NCI-H524 treated with DMSO at 0.1 percent for 48 hours (cell line): ENCODE measurements at places on chromosomes 5 and 9.

GRCh38 chr5:54547711-54548250, 30.2 kb downstream of the SNX18 start:
- no peak for DNase-seq

GRCh38 chr9:99090336-99091130, 14.4 kb upstream of the TGFBR1 start:
- DNase-seq: no peak

GRCh38 chr9:91500509-91501014, 76.9 kb upstream of the NFIL3 start:
- no peak for DNase-seq

GRCh38 chr5:180287868-180288267, 4.0 kb downstream of the MAPK9 start:
- DNase-seq: no peak

GRCh38 chr9:116209414-116210116, 56.0 kb downstream of the PAPPA start:
- DNase-seq: no peak

DNA sequence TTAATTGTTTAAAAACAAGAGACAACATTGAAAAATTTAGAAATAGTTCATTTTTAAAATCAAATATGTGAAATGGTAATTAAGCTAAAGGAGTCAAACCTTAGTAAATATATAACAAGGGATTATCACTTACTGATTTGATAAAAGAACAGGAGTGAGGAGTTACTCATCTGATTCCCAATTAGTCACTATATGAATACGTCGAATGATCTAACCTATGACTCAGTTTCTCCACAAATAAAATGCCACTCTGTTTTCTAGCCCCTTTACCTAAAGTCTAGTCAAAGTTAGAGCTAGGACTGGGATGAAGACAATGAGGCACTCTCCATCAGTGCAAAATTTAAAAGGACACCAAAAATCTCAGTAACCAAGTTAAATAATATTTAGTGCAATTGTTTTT, 70.4 kb upstream of the RASEF start:
- DNase-seq: no peak

DNA sequence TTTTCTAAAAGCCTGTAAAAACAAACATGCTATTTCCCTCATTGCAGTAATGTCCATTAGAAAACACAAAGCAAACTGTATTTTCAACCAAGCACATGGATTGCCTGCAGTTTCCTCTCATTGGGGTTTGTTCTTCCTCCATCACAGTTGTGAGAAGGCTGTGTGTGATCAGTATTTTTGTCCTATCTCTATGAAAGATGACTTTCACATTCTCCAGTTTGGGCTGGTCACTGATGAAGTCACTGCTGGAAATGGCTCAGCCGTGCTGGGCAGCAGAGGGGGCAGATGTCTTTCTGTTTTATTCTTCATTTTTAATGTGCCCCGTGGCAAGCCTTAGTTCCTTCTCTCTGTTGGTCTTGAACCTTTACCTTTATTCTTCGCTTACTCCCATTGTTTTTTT, 288.9 kb upstream of the MPDZ start:
- no peak for DNase-seq

DNA sequence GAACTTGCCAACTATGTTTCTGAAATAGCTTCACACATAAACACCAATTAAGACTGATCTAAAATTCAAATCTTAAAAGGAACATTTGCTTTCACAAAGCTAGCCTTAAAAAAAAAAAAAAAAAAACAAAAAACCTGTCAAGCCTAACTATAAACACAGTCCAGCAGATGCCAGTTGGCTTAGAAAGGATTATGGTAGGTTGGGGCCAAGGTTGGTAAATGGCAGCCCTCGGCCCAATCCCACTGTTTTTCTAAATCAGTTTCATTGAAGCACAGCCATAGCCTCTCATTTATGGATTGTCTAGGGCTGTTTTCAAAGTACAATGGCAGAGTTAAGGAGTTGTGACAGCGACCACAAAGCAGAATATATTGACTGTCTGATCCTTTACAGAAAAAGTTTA, 75.7 kb upstream of the FRRS1L start:
- peak; percentile 34 for DNase-seq

DNA sequence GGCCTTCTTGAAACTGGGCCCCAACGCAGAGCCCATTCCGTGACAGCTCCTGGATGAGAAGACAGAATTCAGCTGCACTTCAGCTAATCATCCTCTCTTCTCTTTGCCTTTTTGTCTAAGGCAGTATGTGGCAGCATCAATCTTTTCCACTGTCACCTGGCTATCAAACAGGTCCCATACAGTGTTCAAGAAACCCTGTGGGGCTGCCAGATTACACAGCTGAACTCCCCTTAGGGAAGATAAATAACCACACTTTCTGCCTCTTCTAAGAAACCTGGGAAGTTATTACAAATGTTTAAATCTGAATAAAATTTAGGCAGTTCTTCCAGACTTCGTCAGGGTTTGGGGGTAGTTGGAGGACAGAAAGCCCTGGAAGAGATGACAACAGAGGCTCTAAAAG, 61.0 kb downstream of the SPEF2 start:
- no peak for DNase-seq

DNA sequence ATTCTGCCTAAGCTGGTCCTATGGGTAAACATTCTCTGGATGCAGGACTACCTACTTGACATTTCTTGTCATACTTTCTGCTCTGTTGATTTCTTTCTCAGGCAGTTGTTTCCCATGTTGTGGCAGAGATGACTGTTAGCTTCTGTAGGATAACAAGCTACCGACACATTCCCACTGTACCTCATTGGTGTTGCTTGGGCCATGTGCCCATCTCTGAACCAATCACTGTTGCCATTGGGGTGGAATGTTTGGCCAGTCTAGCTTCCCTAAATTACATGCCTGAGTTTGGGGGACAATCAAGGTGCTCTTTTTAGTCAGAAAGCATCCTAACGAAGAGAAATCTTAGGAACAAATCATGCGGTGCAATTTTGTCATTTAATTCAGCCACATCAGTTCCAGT, 212.0 kb downstream of the KDM4C start:
- no peak for DNase-seq

DNA sequence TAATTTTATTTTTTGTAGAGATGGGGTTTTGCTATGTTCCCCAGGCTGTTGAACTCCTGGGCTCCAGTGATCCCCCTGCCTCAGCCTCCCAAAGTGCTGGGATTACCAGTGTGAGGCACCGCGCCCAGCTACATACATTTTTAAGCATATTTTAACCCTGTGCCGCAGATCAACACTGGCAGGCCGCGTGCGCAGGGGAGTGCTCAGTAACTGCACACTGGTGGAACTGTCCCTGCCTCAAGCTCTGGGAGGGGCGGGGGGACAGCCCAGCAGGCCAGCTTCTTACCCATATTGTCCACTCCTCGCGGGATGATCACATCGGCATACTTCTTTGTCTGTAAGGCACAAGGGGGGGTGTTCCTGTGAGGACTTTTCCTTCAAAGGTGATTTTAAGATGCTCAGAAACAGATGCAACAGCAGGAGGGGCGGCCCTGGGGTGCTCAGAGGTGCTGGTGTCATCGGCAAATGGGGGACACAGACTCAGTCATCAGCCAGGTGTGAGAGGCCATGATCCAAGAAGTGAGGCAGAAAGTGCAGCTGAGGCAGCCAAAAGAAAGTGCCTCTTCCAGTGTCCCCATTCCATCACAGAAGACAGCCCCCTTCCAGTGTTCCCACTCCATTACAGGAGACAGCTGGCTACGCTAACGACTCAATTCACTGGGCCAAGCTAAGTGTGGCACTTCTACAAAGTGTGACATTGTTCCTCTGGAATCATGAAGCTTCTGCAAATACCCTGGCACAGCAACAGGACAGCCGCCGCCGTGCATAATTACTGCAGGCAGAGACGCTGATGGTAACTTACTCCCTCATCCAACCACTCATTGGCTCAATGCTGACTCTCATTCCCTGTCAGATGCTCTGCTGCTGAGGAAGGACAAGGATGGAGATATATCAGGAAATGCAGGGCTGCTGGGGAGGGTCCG, 5.2 kb downstream of the UCK1 start:
- no peak for DNase-seq

DNA sequence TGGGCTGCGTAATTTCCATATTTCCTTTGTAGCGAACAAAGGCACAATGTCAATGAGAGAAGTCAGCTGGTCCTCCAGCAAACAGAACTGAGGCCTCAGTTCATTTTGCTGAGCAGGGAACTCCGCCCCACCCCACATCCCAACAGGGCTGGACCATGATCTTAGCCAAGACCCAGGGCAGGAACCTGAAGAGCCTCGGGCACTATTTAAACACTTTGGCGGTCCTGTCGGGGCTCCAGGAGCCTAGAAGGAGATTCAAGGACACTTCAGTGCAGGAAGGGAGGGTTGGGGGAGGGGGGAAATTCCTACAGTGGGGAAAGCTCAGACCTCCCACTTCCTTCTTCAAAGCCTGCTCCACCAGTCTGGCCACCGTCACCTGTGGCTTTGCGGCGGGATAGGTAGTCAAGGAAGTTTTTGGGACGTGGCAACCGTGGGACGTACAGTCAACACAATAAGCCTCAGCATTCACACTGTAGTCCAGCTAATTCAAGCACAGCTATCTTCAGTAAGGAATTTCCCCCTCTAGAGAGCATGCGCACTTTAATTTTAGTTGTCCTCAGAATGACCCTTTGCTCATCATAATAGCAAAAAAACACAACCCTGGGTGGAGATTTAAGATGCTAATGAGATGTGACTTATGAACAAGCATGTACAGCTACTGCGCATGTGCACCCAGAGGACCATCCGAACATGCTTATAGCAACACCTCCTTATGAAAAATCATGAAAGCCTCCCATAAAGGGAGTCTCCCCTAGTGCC, 30.9 kb downstream of the S1PR3 start:
- no peak for DNase-seq

GRCh38 chr5:143440448-143441115, 37.1 kb upstream of the NR3C1 start:
- DNase-seq: no peak

DNA sequence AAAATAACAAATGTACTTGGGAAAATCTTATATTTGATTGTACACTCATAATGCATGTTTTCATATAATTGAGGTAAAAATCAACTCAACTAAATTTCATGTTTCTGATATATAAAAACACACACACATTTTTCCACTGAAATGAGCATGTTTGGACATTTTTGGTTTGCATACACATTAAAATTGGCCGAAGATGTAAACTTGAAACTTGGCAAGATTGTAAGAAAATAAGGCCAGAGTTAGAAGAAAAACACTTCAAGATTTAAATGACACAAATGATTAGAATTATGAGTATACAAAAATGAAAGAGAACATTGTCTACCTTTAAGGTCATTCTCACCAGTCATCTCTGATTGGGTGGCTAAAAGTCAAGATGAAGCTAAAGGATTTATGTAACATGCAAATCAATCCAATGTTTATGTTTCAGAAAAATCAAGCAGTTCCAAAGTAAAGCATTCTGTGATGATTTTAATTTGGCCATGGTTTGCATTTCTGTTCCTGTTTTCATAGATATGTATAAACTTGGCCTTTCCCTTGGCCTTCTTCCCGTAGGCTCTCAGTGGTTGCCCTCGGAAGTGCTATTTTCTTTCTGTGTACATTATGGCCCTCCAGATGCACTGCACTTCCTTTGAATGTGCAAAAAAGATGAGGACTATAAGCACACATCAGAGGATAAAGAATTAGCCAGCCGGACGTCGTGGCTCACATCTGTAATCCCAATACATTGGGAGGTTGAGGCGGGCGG, 1105.4 kb upstream of the DMAC1 start:
- no peak for DNase-seq

DNA sequence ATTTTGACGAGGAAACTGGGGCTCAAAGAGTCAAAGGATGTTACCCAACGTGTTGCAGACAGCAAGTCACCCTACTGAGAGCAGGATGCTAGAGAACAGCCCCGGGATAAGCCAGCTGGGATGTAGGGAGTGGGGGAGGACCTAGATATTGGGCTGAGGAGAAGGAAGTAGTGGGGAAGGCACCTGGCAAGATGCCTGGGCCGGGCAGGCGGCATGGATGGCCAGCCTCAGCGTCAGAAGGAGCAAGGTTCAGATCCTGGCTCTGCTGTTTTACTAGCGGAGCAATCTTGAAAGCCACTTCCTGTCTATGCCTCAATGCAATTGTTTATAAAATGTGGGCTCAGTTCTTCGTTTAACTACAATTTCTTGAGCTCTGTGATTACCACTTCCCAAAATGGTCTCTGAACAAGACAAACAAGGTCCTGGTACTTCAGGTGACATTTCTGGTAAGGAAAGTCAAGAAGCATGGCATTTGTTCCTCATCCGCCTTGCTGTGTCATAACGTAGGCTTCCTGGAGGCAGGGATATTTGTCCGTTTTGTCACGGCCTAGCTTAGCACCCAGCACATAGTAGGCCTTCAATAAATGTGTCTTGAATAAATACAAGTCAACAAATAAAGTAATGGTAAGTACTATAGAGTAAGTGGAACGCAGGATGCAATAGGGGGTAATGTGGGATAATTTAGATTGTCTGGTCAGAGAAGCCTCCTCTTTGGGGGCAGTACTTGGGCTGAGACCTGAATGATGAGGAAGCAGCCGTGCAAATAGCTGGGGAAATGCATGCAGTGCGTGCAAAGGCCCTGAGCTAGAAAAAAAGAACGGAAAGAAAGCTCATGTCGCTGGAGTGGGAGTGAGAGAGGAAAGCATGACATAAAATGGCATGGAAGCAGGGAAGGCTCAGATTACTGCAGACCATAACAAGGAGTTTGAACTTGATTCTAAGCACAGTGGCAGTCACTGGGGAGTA, 70.5 kb downstream of the SMIM23 start:
- DNase-seq: no peak

DNA sequence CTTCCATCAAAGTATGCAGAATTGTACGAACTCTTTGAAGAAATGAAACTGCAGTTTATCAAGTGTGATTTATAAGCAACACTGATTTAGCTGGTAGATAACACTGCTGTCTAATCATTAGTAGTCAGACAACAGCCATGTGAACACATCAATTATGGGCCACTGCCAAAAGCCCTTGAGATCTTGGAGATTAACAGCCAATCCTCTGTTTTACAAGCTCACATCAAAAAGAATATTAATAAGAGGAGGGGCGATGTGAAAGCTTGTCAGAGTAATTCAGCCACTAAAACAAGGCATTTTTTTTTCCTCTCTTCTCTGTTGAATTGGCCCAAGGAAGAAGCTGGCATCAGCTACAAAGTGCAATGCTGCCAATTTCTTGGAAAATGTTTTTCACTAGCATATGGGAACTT, 28.1 kb downstream of the ZNF608 start:
- peak; percentile 82 for DNase-seq

- DNase-seq: no peak
Observed at GRCh38 chr5:112691758-112692157, 45.9 kb upstream of the APC start.

GRCh38 chr5:18807256-18808149, 1173.2 kb downstream of the TAF11L14 start:
- no peak for DNase-seq

GRCh38 chr5:150542933-150543445, 35.1 kb downstream of the NDST1 start:
- DNase-seq: no peak
